ENCODE measurements at places on chromosomes 1 and 21.

DNA sequence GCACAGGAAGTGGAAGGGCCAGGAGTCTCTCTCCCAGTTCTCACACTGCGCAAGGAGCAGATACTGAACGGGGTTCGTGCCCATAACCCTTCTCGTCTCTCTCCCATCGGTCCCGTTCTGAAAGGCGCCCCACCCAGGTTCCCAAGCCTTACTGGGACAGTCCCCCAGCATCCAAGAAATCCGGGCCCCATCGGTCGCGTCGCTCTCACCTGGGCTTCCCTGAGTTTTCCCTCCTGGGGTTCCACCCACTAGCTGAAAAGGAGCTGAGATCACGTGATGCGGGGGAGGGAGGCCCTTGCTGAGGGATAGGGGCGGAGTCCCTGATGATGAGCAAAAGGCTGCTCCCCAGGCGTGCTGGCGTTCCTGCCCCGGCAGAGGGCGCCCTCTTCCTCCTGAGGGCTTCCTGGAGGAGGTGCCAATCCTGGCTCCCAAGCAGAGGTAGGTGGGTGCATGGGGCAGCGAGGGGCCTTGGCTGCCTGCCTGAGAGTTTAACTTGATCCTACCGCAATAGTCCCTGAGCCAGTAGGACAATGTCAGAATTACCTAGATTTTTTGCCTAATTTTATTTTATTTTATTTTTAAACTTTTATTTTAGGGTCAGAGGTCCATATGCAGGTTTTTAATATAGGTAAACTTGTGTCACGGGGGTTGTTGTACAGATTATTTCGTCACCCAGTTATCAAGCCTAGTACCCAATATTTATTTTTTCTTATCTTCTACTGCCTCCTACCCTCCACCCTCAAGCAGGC, at the start of gene SPOCD1:
SPOCD1 (minus strand) TSS at position 271 of the 749 bp plus-strand sequence. CDS start 689 bp downstream, outside the sequence.
- no peak for DNase-seq

DNA sequence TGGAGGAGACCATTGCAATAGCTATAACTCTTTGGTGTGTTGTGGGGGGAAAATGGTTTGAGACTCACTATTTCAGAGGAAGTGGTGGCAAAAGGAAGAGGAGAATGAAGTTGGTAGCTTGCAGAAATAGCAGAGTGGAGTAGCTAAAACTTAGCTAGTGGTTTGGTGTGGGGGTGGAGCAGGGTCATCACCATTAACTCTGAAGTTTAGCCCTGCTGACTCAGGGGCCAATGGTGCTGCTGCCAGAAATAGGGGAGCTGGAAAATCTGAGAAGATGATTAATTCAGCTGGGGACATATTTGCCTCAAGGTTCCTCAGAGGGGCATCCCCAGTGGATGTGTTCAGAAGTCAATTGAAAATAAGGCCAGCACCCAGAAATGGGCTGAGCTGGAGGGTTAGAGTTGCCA, 65.4 kb downstream of the RUNX1 start:
- DNase-seq, result no peak

DNA sequence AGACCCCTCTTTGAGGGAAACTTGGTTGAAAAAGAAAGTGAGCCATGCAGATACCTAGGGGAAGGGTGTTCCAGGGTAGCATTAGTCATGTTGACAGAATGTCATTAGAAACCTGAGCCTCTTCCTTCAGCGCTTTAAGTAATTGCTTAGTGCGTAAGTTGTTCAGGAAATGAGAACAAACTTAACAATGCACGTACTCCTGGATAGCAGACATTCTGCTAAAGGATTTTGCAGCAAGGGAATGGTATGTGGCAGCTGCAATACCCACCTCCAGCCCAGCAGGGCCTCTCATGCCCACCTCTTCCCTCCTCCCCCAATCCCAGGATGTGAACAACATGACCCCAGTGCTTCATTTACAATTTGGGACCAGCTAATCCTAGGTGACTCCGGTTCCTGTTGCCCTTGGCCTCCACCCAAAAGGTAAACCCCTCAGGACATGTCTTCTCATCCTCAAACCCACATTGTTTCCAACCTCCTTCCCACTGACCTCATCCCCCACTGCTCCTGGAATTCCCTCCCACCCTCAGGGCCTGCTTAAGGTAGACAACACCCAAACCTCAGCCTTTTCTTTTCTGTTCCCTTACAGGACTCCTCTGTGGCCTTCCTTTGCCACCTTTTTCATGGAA, 98.0 kb upstream of the BCAR3 start:
- no peak for DNase-seq

DNA sequence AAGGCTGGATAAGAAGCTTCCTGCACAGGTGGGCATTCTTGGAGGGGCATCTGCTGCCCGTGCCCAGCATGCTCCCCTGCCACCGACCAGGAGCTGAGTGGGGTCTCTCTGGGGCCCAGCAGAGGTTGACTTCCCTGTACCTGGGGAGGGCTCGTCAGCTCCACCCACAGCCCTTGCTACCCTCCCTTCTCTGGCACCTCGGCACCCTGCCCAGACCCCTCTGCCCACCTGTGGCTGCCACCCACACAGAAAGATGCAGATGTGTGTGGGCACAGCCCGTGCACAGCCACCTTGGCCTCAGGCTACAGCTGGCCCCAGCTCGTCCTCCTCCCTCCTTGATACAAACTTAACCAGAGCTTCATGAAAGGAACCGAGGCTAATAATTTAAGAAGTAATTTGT, 241.2 kb upstream of the VAMP3 start:
- no peak for DNase-seq

DNA sequence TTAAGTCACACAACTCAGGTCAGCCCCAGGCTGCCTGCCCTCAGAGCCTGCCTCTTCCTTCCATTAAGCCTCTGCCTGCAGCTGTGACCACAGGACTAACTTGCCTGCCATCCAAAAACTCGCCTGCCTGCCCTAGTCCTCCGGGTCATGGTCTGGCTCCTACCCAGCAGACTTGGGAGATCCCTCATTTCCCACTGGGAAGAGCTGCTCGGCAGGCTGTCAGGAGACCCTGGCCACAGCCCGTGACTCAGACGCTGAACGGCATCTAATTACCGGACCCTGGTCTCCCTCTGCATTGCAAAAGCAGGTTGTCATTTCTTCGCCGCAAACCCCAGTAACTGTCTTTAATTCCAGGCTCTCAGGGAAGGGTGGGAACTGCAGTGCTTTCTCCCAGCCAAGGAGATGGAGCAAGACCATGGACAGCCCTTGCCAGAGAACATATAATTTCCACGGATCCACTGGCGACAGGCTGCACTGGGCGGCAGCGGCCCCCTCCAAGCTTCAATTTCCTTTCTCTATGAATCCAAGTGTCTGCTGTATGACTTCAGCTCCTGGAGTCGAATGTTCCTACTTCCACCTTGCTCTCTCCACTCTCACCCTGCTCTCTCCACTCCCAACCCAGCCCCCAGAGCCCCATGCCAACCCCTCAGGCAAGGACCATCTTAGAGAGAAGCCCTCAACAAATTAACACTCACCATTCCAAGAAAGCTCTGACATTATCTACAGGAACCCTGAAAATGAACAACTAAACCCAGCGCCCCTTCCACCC, 20.4 kb downstream of the OLFML2B start:
- DNase-seq, result peak; percentile 11

DNA sequence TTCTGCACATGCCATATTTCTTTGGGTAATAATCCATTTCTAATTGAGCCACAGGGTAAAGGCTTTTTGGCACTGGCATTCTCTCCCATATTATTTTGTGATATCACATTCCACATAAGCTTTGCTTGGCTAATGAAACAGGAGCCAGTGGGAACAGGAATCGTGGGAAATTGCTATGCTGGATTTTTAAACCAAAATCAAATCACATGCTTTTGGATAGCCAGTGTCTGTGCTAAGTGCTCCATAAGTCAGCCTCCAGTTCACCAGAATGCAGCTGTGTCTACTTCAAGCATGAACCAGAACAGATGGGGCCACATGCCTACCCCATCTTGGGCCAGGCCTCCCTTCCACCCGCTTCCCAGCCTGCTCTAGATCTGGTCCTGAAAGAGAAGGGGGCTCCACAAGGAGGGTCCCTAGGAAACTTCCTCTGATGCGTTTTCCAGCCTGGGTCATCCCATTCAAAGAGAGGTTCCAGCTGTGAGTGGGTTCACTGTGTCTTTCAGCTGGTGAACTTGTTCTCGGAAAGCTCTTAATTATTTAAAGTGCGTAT, 131.2 kb upstream of the COA6 start:
- DNase-seq, result no peak

DNA sequence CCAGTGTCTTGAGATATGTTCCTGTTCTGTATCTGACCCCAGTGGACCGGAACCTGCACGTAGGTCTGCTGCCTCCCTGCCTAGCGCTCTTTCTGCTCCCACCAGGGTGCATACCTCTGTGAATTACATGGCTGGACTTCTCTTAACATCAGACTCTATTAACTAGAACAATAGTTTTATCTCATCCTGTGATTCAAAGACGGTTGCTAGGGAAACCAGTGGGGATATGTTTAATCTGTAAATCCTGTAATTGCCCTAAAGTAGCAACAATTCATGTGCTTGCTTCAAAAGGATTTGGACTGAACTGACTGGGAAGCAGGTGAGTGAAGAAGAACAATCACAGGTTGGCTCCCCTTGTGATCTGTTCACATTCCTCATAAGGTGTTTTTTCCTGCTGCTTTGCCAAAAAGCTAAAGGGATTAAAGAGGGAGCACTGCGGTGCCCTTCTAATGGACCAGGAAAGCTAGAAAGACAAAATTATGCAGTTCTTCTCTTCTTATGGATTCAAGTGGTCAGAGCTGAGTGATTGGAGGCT, 52.7 kb upstream of the DIRAS3 start:
- DNase-seq, result no peak

- no peak for DNase-seq
Measured at GRCh38 chr1:28126783-28127490, 38.5 kb upstream of the EYA3 start.

DNA sequence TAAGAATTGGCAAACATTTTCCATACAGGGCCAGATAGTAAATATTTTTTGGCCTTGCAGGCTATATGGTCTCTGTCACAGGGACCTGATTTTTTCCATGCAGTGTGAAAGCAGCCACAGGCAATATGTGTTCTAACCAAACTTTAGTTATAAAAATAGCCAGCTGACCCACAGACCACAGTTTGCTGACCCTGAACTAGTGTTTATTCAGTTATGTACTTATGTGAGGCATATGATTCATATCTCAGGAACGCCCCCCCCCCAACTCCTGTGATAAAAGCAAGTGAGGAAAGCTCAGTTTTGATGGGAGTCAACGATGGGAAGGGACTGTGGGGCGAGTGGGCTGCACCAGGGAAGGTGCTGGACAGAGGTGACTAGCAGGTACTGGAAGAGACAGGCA, 80.1 kb downstream of the HMGB4 start:
- no peak for DNase-seq

GRCh38 chr1:93692983-93693591, 11.4 kb upstream of the BCAR3 start:
- peak; percentile 9 for DNase-seq

- no peak for DNase-seq
Measured at GRCh38 chr1:239977416-239977815, 114.3 kb upstream of the FMN2 start.

DNA sequence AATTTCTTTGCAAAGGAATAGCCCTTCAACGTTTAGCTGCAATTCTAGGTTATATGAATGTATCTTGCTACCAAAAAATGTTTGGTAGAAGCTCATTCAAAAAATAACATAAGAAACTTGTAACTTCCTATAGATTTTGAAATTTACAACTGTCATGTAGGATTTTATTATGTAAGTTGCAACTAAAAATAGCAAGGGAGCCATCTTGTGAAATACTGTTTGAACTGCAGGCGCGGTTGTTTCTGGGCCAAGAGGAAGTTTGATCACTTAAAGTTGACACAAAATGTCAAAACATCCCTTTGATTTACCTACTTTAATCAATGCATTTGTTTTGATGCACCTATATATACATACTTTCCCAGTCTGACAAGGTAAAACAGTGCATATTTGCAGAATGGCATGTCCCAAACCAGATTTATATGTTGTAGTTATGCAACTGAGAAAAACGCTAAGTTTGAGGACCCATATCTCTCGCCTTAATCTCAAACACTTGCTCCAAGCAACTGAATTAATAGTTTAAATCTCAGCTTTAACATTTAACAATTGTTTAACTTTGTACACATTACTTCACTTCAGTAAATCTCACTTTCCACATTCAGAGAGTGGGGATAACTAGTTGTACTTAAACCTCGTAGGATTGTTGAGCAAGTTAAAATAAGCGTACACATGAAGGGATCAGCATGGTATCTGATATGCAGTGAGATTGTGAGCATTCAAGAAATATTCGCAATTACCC, 63.9 kb downstream of the KCNK2 start:
- no peak for DNase-seq

GRCh38 chr1:204602871-204603542, 82.5 kb downstream of the LRRN2 start:
- DNase-seq, result no peak

- DNase-seq, result no peak
Measured at GRCh38 chr1:41093826-41094225, 72.3 kb upstream of the SLFNL1 start.

DNA sequence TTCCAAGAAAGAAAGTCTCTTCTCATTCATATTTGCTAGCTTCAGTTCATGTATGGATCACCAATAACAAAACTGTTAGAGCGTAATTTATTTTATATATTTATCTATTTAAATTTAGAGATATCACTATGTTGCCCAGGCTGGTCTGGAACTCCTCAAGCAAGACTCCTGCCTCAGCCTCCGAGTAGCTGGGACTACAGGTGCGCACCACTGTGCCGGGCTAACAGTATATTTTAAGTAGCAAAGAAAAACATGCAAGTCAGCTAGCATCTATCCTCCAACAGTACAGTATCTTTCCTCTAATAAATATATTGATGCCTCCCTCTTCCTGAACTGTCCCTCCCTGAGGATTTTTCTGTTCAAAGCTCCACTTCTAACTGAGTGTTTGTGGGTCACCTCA, 21.5 kb downstream of the INPP5B start:
- no peak for DNase-seq

GRCh38 chr1:226480461-226480860, 68.1 kb upstream of the STUM start:
- DNase-seq, result no peak

GRCh38 chr1:108829498-108829916, 27.4 kb downstream of the AKNAD1 start:
- DNase-seq, result no peak

DNA sequence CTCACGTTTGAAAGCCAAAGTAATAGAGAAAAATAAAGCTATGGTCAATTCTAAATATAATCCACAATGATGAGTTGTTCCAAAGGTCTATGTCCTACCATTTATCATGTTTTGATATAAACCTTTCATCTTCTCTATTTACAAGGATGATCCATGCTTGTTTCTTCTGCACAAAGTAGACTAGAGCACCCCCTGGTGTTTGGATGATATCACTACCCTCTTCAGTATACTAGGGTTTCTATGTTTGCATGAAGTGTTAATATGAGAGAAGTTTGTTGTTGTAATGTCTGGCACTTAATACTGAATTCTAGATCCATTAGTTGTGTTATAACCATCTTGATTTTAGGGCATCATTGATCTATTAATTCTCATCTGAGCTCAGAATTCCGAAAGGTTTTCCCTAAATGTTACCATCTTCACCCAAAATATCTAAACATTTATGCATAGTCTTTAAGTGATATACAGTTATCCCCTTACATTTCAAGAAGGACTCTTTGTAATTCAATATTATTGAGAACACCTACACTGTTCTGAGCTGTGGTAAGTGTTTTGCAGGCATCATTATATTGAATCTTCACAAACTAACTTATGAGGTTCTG, 21.1 kb downstream of the CLDN8 start:
- no peak for DNase-seq

Data from DMS79 (cell line).